ENCODE measurements at places on chromosomes 13 and 19. TPM values are rescaled to one million over a fixed set of nuclear protein-coding genes. Genes with fewer than 3 reads are reported as not detected.

Gene ZNF730
- total RNA-seq, result 4.5 TPM

Gene OVOL3
- total RNA-seq, result not detected

Gene CGB1
- total RNA-seq, result not detected

Gene ZNF443
- total RNA-seq, result 4.3 TPM

Gene C19orf67
- not detected for total RNA-seq

Gene LIM2
- not detected for total RNA-seq

Gene SLC25A41
- not detected for total RNA-seq

Gene ZNF440
- total RNA-seq, result 2.7 TPM

Gene ZNF320
- 18.9 TPM for total RNA-seq

Gene EFNA2
- total RNA-seq, result 0.23 TPM

Gene KLK15
- not detected for total RNA-seq

Gene UCHL3
- 104 TPM for total RNA-seq

Gene TGFB1
- 8.5 TPM for total RNA-seq

Gene PLIN5
- not detected for total RNA-seq

Gene FSD1
- 22.9 TPM for total RNA-seq
